ENCODE measurements at places on chromosomes 3 and 15. TPM values are rescaled to one million over a fixed set of nuclear protein-coding genes. Genes with fewer than 3 reads are reported as not detected.

ADGRG7 gene
- total RNA-seq: not detected

SUCNR1 gene
- total RNA-seq: 0.18 TPM

GOLGA8N gene
- total RNA-seq: 9.9 TPM

CHAC1 gene
- 2.7 TPM for total RNA-seq

SLC9A9 gene
- total RNA-seq: 2.7 TPM

CFAP92 gene
- 1.1 TPM for total RNA-seq

NR2E3 gene
- 1.2 TPM for total RNA-seq

DNA sequence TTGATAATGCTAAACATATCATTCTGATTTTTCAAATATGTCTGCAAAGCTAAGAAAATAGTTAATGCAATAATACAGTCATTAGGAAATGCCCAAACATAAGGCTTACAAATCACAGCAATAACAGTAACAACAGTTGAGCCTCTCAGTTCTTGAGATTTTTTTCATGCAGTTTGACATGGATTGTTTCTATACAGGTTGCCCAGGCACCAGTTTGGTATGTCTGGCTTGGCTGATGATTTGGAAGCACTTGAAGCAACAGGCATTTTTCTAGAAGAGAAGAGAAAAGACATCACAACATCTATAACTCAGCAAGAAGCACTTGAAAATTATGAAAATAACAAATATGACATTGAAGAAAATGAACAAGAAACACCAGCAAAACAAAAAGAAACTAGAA is 78.7 kb upstream of the COL6A5 start:
- no peak for DNase-seq
- H3K4me3 ChIP-seq: no peak overlapping the region
- no peak overlapping the region for H3K27ac ChIP-seq
- peaks cover 10% of the 10 kb centered on the region for H3K27me3 ChIP-seq
- peaks cover 3% of the 10 kb centered on the region for H3K4me1 ChIP-seq
- H3K36me3 ChIP-seq: no peaks in the 10 kb centered on the region

- peaks cover 40% of the 10 kb centered on the region for H3K4me1 ChIP-seq
- no peak for DNase-seq
- H3K4me3 ChIP-seq: no peak overlapping the region
- H3K36me3 ChIP-seq: no peaks in the 10 kb centered on the region
- H3K27me3 ChIP-seq: no peaks in the 10 kb centered on the region
Observed at GRCh38 chr3:73427048-73427706, 197.6 kb downstream of the PDZRN3 start.

GRCh38 chr3:99013777-99014315 is 112.4 kb upstream of the DCBLD2 start:
- no peaks in the 10 kb centered on the region for H3K4me1 ChIP-seq
- H3K4me3 ChIP-seq: no peak overlapping the region
- H3K36me3 ChIP-seq: no peaks in the 10 kb centered on the region
- H3K27me3 ChIP-seq: peaks cover 7% of the 10 kb centered on the region
- DNase-seq: no peak

DNA sequence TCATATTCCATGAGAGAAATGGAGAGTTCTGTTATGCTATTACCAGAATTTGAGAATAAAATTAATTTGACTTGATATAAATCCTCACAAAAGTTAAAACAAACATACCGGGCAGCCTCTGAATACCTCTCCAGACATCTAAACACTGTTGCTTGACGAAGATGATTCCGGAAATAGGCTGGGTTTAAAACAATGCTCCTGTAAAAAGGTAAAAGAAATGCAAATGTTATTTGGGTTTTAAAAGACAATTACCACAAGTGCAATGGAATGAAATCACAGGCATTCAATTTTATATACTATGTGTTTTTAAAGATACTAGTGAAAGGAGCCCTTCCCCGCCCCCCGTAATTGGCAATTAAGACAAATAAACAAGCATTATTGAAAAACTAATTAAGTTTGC is 121.7 kb downstream of the SPATA16 start:
- DNase-seq: no peak
- H3K27ac ChIP-seq: no peak overlapping the region
- H3K36me3 ChIP-seq: no peaks in the 10 kb centered on the region
- H3K4me1 ChIP-seq: no peaks in the 10 kb centered on the region
- no peaks in the 10 kb centered on the region for H3K27me3 ChIP-seq

GRCh38 chr15:89307791-89308190 is 26.8 kb downstream of the POLG start:
- DNase-seq: no peak
- peaks cover 30% of the 10 kb centered on the region for H3K36me3 ChIP-seq
- no peaks in the 10 kb centered on the region for H3K27me3 ChIP-seq
- H3K4me1 ChIP-seq: peaks cover 3% of the 10 kb centered on the region
- H3K4me3 ChIP-seq: no peak overlapping the region

GRCh38 chr3:39531665-39532064 is 64.2 kb downstream of the MOBP start:
- no peaks in the 10 kb centered on the region for H3K4me1 ChIP-seq
- no peak overlapping the region for H3K27ac ChIP-seq
- peaks cover 20% of the 10 kb centered on the region for H3K27me3 ChIP-seq
- no peaks in the 10 kb centered on the region for H3K36me3 ChIP-seq
- H3K4me3 ChIP-seq: no peak overlapping the region

DNA sequence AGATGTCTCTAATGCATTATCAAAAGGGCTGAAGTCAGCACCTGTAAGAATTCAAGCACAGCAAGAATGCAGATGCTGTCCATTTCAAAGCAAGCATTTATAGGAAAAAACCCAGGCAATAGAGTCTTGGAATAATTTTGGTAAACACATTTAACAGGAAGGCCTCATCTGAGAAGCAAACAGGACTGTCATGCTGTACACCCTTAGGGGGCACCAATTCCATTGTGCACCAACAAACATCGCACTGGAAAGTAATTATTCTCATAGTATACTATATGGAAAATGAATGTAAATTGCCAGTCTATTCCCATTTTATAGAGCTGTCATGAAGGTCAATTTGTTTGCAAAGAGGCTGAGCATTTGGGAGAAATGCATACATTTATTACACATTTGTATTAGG is 247.3 kb upstream of the SUCLG2 start:
- no peak for DNase-seq
- no peaks in the 10 kb centered on the region for H3K27me3 ChIP-seq
- H3K4me1 ChIP-seq: no peaks in the 10 kb centered on the region
- no peaks in the 10 kb centered on the region for H3K36me3 ChIP-seq
- no peak overlapping the region for H3K27ac ChIP-seq

DNA sequence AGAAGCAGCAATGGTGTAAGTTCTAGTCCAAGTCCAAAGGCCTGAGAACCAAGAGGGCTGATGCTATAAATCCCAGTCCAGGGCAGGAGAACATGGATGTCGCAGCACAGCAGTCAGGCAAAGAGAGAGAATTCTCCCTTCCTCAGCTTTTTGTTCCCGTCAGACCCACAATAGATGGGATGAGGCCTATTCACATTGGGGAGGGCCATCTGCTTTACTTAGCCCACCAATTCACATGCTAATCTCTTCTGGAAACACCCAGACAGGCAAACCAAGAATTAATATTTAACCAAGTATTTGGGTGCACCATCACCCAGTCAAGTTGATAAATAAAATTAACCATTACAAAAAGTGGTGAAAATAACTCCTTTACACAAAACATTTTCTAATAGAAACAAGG is 511.7 kb upstream of the UBE2E2 start:
- no peaks in the 10 kb centered on the region for H3K27me3 ChIP-seq
- no peak overlapping the region for H3K27ac ChIP-seq
- H3K36me3 ChIP-seq: no peaks in the 10 kb centered on the region
- DNase-seq: no peak
